ENCODE measurements at places on chromosomes 5 and 9. TPM values are rescaled to one million over a fixed set of nuclear protein-coding genes. Genes with fewer than 3 reads are reported as not detected.

Gene SPATA31D4
- total RNA-seq, result not detected

GRCh38 chr5:87121304-87122150 lies 146.2 kb upstream of the RASA1 start:
- DNase-seq, result peak; percentile 86

Gene PIK3R1
- 18.4 TPM for total RNA-seq

DNA sequence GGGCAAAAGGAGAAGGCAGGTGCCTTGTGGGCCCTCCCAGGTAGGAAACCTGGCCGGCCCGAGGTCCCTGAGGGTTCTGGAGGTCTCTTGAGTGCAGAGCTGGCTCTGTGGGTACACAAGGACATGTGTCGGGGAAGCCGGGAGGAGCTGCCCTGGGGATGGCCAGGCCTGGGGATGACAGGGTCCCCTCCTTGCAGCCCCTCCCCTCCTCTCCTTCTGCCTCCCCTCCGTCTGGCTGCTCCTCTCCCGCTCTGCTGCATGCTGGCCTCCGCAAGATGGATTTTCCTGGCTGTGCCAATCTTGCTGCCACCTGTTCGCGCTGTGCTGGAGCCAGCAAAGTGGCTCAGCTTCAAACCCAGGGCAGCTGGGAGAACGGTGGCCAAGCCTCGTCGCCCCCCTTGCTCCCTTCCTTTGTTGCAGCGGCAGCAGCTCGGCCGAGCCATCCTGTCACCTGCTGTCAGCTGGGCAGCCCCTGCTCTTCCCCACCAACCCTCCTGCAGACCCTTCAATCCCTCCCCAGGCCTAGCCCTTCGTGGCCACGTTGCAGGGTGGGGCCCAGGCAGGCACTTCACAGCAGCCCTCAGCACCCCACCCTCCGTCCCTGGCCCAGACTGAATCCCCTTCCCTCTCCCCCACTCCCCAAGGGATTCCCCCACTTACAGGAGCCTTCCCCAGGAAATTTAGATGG lies 17.6 kb upstream of the UNC5A start:
- DNase-seq, result no peak

Gene CAPSL
- total RNA-seq, result not detected

GRCh38 chr9:137049544-137050449 lies 3.8 kb upstream of the NPDC1 start:
- DNase-seq, result peak; percentile 76

- no peak for DNase-seq
These were observed 9.0 kb upstream of the PRR7 start for GRCh38 chr5:177437623-177438022.

Gene SAPCD2
- 36.3 TPM for total RNA-seq

Gene F2R
- 99.4 TPM for total RNA-seq

DNA sequence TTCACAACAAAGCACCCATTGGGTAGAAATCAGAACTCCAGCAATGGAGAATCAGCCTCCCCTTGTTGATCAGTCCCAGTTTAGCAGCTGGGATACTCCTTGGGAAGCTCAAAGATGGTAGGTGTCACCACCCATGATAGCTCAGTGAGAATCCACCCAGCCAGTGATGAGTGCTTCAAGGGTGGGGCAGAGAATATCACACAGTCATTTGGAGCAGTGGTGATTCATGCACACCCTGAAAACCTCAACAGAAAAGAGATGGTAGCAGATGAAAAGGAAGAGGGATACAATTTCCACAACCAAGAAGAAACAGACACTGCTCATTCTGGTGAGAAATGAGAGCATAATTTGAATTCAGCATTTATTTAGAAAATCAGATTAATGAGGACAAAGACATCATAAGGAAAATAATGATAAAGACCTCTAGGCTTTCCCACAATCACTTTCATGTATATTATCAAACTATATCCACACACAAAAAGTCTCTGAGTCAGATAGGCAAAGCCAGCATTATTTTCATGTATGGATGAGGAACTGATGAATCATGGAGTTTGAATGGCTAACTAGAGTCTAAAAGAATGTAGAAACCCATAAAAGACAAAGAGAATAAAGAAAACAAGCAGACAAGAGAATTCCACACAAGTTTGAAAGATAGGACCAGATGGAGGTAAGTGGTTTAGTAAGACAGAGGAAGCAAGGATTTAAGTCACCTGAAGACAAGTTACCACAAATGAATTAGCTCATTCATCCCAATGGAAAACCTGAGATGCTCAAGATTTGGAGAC lies 82.9 kb downstream of the FEM1C start:
- peak; percentile 37 for DNase-seq

Gene HMMR
- 60.2 TPM for total RNA-seq

Gene NMUR2
- not detected for total RNA-seq

DNA sequence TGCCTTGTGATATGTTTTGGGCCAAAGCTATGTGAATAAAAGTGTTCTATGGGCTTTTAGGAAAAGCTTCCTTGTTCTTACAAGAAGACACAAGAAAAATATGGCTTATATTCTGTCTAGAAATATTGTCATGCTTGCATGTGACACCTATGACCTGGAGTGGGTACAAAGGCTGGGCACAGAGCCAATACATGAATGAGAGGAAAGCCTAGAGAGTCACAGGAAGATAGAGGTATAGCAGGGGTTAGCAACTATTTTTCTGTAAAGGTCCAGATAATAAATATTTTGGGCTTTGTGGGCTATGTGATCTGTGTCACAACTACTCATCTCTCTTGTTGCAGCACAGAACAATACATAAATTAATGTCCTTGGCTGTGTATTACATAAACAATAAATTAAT lies 196.6 kb upstream of the CD180 start:
- peak; percentile 72 for DNase-seq

Gene AIF1L
- total RNA-seq, result 26.4 TPM

DNA sequence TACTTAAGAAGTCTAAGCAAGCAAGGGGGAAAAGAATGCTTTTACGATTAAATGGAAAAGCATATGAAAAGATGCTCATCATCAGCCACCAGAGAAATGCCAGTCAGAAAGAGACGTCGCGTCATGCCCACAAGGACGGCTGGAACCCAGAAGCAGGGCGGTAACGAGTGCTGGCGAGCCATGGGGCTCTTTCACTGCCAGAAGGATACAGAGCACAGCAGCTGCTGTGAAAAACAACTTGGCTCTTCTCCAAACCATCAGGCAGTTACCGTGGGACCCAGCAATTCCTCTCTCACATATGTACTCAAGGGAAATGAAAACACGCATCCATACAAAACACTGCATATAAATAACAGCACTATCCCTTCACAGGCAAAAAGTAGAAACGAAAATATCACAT lies 95.5 kb downstream of the CAMSAP1 start:
- DNase-seq, result no peak

DNA sequence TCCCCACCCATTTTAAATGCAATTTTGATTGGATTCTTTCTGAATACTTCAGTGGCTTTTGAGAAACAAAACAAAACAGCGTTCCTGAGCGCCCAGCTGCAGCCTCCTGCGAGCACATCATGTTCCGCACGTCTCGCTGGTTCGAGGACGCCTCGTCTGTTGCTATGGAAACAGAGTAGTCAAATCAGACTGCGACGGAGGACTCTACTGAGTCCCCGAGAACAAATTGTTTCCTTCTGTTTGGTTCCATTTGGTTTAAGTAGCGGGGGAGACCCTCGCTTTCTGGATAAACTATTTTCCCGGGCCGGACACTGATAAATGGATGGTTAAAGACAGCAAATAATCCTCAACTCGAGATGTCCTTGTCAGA lies 69.0 kb downstream of the SLC28A3 start:
- DNase-seq, result peak; percentile 38

Gene MEIKIN
- total RNA-seq, result not detected

Gene ESM1
- 70.8 TPM for total RNA-seq

DNA sequence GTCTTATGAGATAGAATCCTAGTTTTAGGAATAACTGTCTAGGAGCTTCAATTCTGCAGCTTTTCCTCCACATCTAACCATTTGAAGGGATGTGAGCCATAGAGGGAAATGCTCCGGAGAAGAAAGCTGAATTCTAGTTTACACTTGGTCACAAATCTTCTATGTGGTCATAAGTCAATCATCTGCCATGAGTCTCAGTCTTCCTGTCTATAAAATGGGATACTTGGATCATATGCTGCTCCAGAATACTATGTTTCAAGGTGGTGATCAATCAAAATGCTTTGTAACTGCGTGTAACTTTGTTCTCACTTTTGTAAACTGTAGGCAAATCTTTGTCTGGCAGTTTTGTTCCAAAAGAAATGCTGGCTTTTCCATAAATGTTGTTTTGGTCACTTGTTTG lies 152.0 kb upstream of the SV2C start:
- DNase-seq, result no peak

DNA sequence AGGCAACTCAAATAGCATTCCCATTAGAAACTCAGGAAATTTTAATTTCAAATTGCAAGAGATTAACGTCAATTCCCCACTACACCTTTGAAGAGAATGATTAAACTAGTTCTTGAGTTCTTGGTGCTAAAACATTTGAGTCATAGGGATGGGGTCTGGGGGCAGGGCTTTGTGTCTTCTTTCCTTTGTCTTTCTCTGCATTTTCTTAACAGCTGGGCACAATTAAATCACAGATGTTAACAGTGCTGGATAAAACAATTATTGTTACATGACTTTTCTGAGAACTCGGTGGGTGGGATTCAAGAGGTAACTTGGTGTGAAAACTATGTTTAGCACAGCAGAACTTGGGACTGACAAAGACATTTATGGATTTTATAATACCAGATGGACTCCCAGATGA lies 351.9 kb upstream of the TNC start:
- no peak for DNase-seq
